ENCODE measurements at places on chromosomes 2 and 18. TPM values are rescaled to one million over a fixed set of nuclear protein-coding genes. Genes with fewer than 3 reads are reported as not detected.

Gene TSPYL6
- not detected for total RNA-seq

Gene SERPINB12
- total RNA-seq, result not detected

GRCh38 chr2:173690349-173690748 is 274.8 kb downstream of the SP3 start:
- no peak overlapping the region for H3K4me3 ChIP-seq
- no peak overlapping the region for H3K27ac ChIP-seq
- H3K27me3 ChIP-seq, result no peaks in the 10 kb centered on the region
- H3K4me1 ChIP-seq, result no peaks in the 10 kb centered on the region

DNA sequence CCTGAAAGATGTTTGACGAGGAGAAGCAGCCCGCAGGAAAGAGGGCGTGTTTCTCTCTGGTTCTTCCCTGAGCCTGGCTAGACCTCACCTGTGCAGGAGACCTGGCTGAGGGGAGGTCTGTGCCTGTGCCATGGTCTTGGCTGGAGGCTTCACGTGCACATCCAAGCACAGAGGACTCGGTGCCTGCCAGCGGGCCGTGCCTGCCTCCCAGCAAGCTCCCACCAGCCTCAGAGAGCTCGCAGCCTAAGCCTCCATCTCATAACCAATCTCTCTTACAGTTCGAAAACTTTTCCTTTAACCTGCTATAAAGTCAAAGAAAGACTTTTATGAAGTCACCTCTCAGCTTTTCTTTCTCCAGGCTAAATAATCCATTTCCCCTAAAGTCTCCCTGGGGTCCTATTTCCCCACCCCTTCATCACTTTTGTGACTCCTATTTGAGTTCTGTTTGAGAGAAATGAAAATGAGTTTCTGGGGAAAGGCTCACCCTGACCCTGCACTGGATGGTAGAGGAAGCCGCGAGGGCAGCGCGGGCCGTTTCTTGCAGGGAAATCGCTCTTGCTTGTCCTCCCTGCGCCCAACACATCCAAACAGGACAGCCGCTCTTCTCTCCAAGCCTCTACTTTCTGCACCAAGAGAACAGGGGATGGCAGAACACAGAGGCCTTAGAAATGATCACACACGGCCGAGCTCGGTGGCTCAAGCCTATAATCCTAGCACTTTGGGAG is 521.0 kb downstream of the SOX11 start:
- H3K4me3 ChIP-seq, result no peak overlapping the region
- no peak overlapping the region for H3K27ac ChIP-seq
- H3K27me3 ChIP-seq, result no peaks in the 10 kb centered on the region
- no peak for DNase-seq

Gene OTOS
- not detected for total RNA-seq

DNA sequence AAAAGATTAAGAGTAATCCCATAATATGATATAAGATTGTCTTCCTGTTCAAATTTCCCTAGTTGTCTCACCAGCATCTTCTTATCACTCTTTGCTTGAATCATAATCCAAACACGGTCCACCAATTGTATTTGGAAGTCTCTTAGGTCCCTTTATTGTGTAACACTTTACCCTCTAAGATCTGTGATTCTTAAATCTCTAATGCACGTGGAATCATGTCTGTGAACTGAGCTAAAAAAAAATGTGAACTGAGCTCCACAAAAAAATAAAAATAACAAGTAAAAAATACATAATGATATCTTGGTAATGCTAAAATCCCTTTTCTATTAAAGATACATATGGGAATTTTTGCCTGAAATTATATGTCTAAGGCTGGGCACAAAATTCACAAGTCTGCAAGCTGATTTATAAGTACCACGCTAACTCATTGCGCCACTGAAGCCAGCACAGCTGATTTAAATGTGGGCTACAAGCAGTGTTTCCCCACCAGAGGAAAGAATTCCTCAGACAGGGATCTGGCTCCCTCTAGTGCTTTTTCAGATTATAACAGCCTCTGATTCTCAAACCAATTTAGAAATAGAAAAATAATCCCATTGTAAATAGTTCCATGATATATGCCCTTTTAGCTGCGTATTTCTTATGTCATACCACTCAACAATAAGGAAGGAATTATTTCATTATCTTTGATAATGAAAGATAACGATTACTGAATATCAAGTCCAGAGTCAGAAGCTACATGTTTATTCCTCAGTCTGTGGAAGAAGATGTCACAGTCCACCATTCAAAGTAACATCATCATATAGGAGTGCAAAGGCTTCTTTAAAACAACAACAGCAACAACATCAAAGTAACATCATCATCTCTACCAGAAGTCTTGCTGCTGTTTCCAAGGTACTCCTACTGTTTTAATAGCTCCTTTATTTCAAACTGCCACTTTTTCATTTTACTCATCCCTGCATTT is 22.9 kb downstream of the RBM43 start:
- H3K27ac ChIP-seq, result no peak overlapping the region
- DNase-seq, result peak; percentile 25
- H3K27me3 ChIP-seq, result peaks cover 10% of the 10 kb centered on the region
- H3K4me3 ChIP-seq, result no peak overlapping the region
- H3K36me3 ChIP-seq, result no peaks in the 10 kb centered on the region
- no peaks in the 10 kb centered on the region for H3K4me1 ChIP-seq

Gene SRD5A2
- not detected for total RNA-seq

GRCh38 chr18:35822413-35822812 is 150.1 kb upstream of the RMP24 start:
- DNase-seq, result no peak
- no peaks in the 10 kb centered on the region for H3K36me3 ChIP-seq
- H3K4me1 ChIP-seq, result no peaks in the 10 kb centered on the region
- H3K4me3 ChIP-seq, result no peak overlapping the region
- H3K27me3 ChIP-seq, result no peaks in the 10 kb centered on the region

DNA sequence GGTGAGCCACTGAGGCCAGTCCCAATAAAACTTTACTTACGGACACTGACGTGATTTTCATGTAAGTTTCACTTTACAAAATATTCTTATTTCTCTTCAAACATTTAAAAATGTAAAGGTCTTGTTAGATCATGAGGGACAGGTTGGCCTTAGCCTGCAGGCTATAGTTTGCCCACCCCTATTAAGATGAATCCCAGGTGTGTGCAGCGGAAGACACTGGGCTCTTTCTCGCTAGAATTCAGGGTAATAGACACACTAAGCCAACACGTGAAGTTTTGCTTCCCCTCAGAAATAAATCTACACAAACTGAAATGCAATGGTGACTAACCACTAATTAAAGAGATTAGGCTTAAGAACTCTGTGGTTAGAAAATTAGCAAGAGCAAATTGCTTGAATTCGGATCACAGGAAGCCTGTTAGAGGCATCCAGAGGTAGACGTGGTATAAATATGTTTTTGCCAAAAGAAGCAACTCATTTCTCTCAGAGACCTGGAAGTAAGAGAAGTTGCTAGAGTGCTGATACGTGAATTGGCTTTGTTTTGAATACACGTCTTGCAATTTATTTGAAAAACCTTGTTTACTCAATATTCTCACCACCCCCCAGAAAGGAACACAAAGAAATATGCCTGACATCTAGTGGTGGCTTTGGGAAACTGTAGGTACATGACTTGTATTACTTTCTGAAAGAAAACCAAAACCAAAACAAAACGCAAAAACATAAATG is 151.6 kb downstream of the DTNB start:
- no peaks in the 10 kb centered on the region for H3K36me3 ChIP-seq
- H3K4me3 ChIP-seq, result no peak overlapping the region
- peak; percentile 38 for DNase-seq
- H3K27me3 ChIP-seq, result no peaks in the 10 kb centered on the region
- H3K27ac ChIP-seq, result peak overlapping the region; percentile 56
- peaks cover 18% of the 10 kb centered on the region for H3K4me1 ChIP-seq

Gene POTEC
- not detected for total RNA-seq

Gene PLGLB1
- total RNA-seq, result 2.8 TPM

Gene CAPN14
- total RNA-seq, result 0.35 TPM

- H3K4me3 ChIP-seq, result no peak overlapping the region
- DNase-seq, result no peak
- no peaks in the 10 kb centered on the region for H3K4me1 ChIP-seq
- no peaks in the 10 kb centered on the region for H3K36me3 ChIP-seq
- no peaks in the 10 kb centered on the region for H3K27me3 ChIP-seq
Observed at GRCh38 chr18:55685638-55686037, 97.6 kb upstream of the TCF4 start.

Gene REG3A
- total RNA-seq, result not detected

Gene MARCHF4
- total RNA-seq, result not detected
